ENCODE measurements at places on chromosomes 16 and 17.

DNA sequence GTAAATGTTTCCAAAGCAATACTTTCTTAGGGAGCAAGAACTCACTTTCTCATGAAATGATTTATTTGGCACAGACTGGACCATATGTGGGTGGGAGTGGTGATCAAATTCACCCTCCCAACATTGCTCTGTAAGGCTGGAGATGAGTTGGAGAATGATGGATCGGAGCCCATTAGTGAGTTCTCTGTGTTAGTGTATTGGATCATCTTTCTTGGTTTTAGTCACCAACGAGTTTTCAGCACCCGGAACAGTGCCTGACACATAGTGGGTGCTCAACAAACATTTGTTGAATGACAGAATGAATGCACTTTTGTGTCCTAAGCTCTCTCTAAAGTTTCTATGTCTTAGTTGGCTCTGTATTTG, 104.5 kb upstream of the FAM20A start:
- DNase-seq, result no peak

GRCh38 chr17:21313320-21313719, 28.8 kb downstream of the MAP2K3 start:
- DNase-seq, result no peak

GRCh38 chr16:55915096-55915827, 40.1 kb upstream of the CES5A start:
- no peak for DNase-seq

- DNase-seq, result no peak
Observed at GRCh38 chr17:74690409-74690825, 22.3 kb downstream of the CD300LF start.

DNA sequence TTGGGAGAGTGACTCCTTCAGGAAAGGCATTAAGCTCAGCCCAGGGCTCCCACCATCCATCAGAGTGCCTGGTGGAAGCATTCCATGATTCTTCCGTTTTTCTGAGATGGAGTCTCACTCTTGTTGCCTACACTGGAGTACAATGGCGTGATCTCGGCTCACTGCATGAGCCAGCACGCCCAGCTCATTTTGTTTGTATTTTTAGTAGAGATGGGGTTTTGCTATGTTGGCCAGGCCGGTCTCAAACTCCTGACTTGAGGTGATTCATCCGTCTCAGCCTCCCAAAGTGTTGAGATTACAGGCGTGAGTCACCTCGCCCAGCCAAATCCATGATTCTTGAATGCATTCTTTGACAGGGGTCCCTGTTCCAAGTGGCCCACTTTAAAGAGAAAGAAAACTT, 23.1 kb downstream of the MIS12 start:
- no peak for DNase-seq

DNA sequence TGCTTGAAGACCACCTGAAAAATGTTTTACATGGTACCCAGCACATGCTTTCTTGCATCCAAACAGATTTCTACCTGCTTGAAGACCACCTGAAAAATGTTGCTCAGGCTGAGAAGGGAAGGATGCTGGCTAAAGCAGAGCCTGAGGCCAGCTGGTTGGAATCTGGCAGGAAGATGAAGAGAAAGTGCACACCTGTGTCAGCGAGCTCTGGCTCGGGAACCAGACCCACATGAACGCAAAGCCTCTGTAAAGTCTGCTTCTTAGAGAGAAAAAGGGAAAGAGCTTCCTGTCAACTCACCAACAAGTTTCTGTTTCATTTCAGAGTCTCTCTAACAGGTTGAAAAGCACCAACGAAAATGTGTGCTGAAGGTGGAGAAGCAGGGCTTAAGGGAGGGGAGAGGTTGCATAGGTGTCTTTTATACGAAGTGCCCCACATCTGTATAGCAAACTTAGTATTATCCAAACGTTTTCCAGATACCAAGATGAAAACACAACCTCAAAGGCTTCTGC, 226.0 kb downstream of the TOX3 start:
- no peak for DNase-seq

- DNase-seq, result no peak
Observed at GRCh38 chr16:53952215-53953208, 248.6 kb downstream of the FTO start.

DNA sequence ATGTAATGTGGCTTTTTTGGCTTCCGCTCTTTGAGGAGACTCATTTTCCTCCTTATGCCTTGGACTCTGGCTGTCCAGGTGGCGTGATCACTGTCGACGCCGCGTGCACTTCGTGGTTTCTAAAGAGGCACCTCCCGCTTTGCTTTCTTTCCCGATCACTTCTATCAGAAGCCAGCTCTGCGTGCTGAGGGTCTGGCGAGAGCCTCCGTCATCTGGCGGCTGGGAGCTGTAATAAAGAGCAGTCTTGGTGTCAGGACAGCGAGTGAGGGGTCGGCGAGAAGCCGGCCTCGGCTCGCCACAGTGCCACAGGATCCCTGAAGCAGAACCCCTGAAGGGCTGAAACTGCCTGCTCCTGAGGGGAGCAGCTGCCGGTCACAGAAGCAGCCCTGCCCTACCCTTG, 7.4 kb downstream of the ZNF750 start:
- DNase-seq, result no peak

- no peak for DNase-seq
Observed at GRCh38 chr17:62892870-62893338, 73.1 kb upstream of the TANC2 start.

GRCh38 chr16:5228369-5228768, 130.8 kb upstream of the EEF2KMT start:
- no peak for DNase-seq

DNA sequence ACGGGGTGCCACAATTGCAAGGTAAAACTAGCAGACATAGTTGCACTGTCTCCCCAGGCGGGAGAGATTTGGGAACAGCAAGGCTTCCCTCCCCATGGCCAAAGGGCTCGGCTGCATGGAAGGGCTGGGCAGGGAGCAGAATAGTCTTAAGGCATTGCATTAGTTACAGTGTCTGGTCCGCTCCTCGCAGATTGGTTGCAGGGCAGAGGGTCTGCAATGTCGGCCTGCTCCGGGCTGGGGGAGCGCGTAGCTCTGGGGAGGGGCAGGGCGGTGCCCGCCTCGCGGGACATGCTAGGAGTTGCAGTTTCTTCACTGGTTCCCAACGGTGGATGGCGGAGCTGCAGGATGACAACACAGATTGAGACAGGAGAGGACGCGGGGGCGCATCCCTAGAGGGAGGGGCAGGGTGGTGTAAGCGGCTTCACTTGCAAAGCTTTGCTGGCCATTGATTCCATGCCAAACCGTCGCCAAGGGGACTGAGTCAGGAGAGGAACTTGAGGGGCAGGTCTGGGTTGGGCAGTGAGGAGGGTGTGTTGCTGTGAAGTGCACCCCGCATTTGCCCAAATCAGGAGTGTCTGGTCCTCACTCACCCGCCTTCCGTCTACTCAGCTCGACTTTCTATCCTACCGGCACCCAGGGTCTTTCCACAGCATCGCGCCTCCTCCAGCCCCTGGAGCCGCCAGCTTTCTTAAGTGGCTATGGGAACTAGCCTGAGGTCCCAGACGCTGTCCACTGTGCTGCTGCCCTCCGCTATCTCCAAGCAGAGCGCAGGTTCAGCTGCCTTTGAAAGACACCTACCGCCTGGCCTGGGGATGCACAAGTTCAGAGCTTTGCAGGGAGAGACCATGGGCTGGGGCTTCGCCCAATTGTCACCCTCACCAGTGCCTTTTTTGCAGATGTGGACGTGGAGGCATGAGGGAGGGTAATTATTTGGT, 1748.9 kb downstream of the TP53TG3F start:
- DNase-seq, result no peak

DNA sequence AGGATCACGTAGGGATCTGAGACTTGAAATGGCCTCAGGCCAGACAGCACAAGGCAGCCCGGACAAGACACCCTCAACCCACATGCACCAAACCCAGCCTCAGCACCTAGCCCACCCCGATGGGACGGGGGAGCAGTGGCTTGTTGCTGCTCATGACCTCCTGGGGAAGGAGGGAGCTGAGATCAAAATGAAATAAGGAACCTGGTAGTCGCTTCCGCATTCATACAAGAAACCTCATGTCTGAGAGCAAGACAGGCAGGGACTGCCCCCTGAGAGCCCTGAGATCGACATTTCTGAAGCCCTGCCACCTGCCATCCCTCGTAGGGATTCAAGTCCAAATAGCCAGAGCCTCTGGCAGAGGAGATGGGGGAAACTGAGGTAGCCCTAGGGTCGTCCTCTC, 5.7 kb upstream of the CEP131 start:
- DNase-seq, result no peak

GRCh38 chr17:39094607-39095308, 56.7 kb downstream of the PLXDC1 start:
- peak; percentile 22 for DNase-seq

DNA sequence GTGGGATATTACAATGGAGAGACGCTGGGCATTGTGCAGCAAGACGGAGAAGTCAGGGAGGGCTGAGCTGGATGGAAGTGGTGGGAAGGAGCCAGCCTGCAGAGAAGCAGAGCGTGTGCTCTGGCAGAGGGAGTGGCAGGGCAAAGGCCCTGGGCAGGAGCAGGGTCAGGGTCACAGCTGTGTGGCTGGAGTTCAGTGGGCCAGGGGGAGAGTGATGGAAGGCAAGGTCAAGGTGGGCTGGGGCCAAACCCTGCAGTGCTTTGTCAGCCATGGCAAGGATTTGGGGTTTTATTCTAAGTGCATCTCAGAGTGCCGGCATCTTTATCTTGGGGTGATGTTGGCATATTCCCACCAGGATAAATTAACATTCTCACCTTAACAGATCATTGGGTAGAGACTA, 31.9 kb upstream of the C16orf78 start:
- DNase-seq, result no peak

- DNase-seq, result no peak
Observed at GRCh38 chr17:82909322-82909904, 69.6 kb upstream of the ZNF750 start.
